Stimulated activated CD4-positive, alpha-beta T cell treated with anti-CD3 and anti-CD28 coated beads, Interleukin-1b, Interleukin-23, amount 100 ng/mL, for 48 hours (primary cell): ENCODE measurements at places on chromosomes 1 and 21.

DNA sequence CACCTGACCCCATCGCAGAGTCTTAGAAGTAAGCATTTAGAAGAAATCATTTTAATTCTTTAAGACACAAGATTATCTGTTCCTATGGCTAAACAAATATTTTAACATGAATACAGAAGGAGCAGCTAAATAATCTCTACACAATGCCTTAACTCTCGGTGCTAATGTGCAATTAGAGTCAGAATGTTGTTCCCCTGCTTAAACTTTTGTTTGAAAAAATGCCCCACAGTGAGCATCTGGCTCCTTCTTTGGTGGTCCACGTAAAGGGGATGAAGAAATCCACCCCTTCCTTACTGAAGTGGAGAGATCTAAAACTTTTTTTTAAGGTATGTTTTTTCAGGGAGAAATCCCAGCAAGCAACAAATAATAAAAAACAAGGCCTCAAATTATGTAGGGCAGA lies 55.2 kb downstream of the SLC45A1 start:
- no peak for DNase-seq

GRCh38 chr1:204520834-204521709 lies 4.9 kb downstream of the MDM4 start:
- peak; percentile 61 for DNase-seq

DNA sequence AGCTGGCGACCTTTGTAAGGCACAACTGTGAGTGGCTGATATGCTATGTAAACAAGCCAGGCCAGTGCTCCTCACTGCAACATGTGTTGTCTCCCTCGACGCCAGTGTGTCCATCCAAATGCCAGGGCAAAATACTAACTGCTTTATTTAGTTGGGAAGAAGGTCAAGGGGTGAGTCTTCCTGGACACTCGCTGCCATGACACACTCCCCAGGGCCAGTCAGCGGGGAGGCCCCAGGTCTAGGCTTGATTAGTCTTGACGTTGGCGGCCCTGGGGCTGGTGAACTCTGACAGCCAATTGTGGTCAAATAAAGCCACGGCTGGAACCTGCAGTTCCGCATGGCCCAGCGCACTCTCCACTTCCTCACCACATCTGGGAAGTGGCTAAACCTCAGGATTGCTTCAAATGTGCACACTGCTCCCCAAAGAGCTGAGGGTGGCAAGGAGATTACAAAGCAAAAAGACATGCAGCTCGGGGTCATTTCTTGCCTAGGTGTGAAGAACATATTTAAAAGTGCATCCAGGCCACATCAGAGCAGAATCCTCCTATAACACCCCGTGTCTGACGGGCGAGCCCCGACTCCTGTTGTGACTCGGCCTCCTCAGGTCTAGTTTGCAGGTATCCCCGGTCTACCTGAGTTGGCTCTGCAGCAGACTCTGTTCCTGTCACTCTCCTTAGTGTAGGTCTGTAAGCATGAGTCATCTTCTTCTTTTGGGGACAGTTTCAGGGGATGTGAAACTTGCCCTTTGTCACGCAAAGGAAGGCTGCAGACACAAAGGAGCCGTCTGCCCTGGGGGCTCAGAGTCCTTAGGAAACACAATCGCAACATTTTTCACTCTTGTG lies 183.5 kb downstream of the RUNX1 start:
- DNase-seq = peak; percentile 57

DNA sequence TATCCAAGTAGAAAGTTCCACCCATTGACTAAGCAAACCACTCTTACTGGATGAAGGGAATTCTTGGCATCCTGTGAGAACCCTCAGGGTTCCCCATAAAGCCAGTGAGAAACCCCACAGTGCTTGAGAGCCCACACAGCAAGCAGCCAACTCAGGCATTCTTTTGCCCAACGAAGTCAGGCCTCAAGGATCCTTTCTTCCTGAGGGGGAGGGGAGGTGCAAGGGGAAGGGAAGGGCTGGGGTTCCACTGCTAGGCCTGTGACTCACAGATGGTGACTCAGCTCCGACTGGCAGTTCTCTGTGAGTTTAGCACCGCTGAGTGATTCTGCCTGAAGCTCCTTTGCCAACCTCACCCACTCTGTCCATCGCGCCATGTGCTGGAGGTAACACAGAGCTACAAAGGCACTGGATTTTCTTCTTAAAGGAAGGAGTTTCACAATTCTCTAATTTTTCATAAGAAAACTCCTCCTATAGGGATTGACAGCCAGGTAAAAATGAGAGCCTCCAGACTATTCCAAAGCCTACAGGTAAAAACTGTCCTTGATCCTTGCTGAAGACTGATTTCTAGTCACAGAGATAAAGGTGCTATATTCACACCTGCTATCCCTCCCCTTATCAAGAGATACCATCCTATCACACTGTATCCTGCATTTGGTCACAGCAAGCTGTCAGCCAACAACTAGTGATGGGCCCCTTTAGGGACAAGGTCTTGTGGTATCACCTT lies 4.8 kb downstream of the ENO1 start:
- DNase-seq = peak; percentile 90

GRCh38 chr1:45833361-45833760 lies 29.9 kb downstream of the MAST2 start:
- no peak for DNase-seq

DNA sequence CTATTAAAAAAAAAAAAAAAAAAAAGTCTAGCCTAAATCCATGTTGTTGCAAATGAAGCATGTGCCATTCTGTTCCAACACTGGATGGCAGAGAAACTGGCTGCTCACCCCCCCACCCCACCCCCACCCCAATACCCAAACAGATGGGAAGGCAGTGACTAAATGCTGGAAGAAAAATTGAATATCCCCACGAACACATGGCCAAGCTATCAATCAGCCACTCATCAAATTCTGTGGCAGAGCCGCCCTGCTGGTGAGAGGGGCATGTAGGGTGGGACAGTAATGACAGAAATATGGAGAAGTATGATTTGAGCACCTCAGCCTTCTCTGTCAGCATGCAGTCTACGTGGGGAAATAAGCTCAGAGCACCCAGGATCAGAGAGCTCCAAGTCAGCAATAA lies 34.1 kb downstream of the OPTC start:
- no peak for DNase-seq

- DNase-seq = no peak
These were observed 17.0 kb downstream of the C1orf159 start for GRCh38 chr1:1098681-1099421.

DNA sequence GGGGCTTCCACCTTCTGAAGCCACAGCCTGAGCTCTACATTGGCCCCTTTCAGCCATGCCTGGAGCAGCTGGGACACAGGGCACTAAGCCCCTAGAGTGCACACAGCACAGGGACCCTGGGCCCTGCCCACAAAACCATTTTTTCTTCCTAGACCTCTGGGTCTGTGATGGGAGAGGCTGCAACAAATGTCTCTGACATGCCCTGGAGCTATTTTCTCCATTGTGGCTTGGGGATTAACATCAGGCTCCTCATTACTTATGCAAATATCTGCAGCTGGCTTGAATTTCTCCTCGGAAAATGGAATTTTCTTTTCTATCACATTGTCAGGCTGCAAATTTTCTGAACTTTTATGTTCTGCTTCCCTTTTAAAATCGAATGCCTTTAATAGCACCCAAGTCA lies 795.7 kb downstream of the LTN1 start:
- DNase-seq = no peak

GRCh38 chr1:12622506-12622905 lies 4.5 kb upstream of the DHRS3 start:
- no peak for DNase-seq

DNA sequence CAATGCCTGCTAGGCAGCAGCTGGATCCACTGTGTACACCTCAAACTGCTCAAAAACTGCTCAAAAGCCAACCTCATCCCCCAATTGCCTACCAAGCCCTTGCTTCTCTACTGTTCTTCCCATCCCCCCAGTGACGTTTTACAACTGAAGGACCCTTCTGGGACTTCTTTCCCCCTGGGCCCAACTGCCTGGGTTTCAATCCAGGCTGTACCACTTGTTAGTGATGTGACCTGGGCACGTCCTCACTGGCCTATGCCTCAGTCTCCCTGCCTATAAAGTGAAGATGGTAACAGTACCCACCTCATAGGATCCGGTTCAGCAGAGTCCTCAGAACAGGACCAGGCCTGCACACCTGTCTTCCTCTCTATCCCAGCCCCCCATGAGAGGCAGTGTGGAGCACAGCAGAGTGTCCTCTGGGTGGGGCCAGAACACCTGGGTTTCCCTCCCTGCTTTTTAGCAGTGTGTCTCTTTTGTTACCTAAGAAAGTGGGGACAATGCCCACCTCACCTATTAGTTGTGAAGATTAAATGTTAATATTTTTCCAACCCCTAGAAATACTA lies 1.9 kb upstream of the TEKT2 start:
- no peak for DNase-seq

GRCh38 chr1:165897326-165898303 lies 70.2 kb downstream of the UCK2 start:
- no peak for DNase-seq

DNA sequence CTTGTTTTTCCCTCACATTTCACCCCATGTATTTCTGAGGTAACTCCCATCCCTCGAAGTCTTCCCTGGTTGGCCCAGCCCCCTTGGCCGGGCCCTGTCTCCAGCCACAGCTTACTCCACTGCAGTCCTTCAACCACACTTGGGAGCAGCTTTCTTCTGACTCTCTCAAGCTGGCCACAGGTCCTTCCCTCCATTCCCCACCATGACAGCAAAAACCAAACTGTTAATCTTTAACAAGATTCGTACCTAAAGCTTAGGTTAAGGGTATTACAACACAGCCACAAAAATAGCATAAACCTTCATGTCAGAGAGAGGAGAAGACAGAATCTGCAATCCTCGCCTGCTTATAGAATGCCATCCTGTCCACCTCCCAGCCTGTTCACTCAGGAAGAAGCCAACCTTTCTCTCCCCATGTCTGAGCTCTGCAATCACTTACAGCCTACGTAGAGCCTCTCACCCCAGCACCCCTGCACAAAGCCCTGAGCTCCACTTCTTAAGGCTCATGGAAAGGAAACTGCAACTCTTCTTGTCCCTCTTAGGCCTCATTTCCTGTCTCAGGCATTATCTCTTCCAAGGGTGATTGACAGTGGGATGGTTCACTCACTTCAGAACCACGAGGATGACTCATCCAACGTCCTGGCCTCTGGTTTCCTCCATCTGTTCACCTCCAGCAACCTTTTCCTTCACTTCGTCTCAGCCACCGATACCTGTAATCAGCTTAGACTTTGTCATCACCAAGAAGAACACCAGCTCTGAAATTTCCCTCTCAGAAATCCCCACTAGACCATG lies 72.8 kb downstream of the CD2 start:
- peak; percentile 88 for DNase-seq

DNA sequence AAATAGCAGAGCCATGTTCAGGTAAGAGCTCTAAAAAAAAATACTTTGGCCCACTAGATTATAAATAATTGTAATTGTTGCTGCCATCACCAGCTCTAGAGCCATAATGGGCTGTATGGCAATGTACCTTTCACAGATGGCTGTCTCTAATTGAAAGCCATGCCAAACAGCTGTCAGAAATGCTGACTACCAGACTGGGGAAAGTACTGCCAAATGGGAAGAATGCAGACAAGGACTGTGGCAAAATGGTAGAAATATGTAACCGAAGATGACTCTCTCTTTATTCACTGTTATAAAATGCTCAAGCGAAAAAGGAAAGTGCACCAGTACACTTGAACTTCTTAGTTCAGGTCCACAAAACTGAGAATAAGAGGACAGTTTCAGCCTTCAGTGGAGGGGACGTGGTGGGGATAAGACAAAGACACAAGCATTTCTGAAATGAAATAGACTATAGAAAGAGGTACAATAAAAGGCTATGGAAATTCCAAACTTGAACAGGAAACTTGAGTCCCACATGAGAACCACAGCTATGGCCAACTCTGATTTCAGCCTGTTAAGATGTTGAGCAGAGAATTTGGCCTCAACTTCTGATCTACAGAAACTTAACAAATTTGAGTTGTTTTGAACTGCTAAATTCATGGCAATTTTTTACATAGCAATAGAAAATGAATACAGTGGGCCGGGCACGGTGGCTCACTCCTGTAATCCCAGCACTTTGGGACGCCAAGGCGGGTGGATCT lies 46.5 kb upstream of the LPGAT1 start:
- DNase-seq = no peak

- no peak for DNase-seq
These were observed 47.8 kb downstream of the PACC1 start for GRCh38 chr1:212366901-212367300.

DNA sequence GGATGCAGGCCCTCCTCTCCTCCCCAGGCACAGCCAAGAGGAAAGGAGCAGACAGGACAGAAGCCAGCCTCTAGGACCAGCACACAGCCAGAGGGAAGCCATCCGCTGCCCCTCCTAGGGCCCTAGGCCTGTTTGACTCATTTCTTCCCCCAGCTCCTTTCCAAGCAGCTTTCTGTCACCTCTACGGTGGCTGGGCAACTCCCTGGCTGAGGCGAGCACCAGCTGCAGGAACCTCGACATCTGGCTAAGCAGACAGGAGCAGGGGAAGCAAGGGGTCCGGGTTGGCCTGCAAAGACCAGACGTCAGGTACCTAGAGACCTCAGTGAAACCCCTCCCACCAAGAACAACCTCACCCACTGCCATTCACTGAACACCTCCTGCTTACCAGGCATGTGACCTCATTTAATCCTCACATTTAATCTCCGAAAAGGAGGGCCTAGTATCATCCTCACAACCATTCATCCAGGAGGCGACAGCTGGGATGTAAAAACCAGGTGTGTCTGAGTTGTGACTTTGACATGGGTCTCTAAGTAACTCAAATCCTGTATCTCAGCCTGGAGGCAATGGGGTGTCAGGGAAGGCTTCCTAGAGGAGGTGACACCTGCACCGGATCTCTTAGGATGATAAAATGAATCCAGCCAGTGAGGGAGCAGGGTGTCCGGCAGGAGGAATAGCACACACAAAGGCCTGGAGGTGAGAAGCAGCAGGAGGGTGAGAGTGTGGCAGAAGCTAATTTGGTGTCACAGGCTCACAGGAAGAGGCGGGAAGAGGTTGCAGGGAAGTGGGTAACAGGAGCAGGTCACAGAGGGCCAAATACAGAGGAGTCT lies 5.9 kb downstream of the LRP8 start:
- no peak for DNase-seq

DNA sequence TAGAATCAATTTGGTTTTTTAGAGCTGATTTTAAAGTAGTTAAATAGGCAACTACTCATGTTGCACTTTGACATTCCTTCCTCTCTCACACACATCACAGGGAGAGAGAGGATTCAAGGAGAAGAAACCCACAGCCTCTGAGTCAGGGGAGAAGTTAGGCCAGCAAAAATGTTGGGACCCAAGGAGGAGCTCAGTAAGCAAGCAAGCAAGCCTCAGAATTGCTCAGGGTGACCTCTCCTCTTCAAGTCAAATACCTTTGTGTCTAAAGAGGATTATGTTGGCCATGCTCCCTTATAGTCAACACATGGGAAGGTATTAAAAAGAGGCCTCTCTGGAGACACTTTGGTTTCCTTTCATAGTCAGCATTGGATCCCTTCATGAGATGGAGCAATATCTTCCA lies 80.5 kb upstream of the WARS2 start:
- DNase-seq = no peak

DNA sequence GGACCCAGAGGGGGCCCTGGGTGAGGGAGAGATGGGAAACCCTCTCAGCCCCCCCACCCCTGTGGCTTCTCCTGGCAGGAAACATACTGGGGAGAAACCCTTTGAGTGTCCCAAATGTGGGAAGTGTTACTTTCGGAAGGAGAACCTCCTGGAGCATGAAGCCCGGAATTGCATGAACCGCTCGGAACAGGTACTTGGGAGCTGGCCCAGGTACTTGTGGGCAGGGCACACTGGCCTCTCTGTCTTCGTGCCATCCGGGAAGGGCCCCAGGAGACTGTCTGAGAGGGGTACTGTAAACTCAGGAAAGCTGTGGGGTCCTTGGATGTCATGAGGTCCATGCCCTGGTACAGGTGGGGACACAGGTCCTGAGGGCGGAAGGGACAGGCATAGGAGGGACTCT lies 6.0 kb downstream of the ZBTB48 start:
- DNase-seq = no peak

GRCh38 chr1:77143529-77144121 lies 75.6 kb downstream of the PIGK start:
- DNase-seq = no peak
